EH (cell line): ENCODE measurements at places on chromosomes 5 and 9.

GRCh38 chr9:86876621-86877196, 70.6 kb downstream of the GAS1 start:
- DNase-seq: no peak

- DNase-seq: no peak
Measured at GRCh38 chr5:12313602-12314001, 409.4 kb upstream of the CTNND2 start.

DNA sequence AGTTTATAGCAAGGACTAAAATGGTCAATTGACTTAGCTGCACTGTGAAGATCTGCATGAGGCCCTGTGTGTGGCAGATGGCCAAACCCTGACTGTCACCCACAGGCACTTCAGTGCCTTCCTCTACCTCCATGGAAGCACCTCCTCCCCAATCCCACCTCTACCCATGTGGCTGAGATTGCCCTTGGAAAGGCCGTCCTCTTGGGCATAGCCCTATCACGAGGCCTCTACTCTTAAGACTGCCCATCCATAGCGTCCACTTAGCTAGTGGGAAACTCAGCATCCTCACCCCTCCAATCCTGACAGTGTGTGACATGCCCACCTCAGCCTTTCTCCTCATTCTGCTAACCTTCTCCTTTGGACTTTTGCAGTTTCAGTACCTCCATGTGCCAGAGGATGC, 510.2 kb downstream of the BNC2 start:
- no peak for DNase-seq

DNA sequence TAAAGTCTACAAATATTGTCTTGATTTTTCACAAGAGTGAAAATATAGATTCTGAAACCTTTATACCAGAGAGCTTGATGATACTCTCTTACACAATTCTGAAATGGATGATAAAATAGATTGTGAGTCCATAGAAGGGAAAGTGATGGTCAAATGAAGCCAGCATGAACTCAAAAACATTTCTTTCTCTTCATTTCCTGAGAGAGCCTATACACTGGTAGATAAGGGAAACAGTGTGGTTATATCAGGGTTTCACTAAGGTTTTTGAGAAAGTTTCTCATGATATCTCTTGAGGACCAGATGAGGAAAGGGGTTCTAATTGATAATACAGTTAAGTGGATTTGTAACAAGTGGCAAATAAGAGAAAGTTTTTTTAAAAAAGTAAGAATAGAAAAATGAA, 254.1 kb downstream of the PJA2 start:
- DNase-seq: no peak
